ENCODE measurements at places on chromosomes 7 and 10.

- no peak for DNase-seq
Observed at GRCh38 chr7:133650069-133650468, 397.2 kb downstream of the EXOC4 start.

DNA sequence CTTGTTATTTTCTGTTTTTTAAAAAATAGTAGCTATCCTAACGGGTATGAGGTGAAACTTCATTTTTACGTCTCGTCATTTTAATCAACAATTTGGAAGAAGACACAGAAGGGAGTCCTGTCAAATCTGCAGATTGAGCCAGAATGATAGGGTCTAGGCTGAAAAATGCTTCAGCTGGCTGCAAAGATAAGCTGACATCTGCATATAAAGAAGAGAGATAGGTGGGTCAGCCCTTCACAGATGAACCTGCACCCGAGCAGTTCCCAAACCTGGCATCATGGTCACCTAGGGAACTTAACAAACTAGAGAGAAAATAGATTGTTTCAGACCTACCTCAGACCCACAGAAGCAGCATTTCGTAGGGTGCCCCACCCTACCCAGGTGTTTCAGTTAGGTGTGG lies 35.2 kb upstream of the BMPR1A start:
- DNase-seq, result no peak

DNA sequence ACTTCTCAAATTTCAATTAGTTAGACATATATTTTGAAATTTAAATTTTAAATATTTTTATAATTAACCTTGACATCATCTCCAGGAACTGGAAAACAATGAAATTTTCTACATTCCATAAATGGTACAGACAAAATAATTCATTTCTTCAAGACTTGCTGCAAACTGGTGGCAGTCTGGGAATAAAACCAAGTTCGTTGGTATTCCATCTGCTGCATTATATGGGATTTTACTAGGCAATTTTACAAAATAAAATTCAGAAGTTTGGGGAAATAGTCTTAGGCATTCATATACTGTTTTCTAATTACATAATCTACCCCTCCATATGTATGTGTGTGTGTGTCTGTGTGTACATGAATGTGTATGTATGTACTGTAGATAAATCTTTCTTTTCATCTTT lies 984.6 kb upstream of the KCND2 start:
- DNase-seq, result no peak

DNA sequence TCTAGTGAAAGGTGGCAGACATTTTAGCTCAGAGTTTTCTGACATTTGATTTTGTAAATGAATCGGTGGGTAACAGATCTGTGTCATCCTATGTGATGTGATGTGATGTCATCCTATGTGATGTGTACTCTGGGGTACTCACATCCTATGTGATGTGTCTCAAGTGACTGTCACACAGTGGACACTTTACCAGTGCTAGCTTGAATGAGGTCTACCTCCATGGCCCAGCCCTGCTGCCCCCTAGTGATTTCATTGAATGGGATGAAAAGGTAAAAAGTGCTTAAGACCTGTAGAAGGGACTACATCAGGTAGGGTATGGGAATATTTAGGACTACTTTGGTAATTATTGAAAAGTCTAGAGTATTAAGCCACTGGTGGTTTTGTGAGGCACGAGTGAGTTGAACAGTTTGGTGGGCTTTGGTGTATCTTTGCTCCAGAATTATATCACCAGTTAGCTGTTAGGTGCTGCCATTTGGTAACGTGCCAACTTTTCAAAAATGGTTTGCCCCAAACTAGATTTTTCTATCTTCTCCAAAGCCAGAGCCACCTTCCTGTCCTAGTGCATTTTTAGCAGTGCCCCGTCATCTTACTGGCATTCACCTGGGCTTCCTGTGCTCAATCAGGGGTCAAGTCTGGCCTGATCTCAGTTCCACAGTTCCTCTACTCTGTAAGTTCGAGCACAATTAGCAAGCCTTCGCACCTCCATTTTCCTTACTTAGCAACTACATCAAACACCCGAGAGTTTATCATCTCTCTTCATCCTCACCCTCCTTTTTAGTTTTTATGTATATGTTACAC lies 9.7 kb downstream of the EIF4H start:
- no peak for DNase-seq

- no peak for DNase-seq
Observed at GRCh38 chr10:12470719-12471118, 121.4 kb downstream of the CAMK1D start.

GRCh38 chr10:36597756-36598320 lies 527.6 kb upstream of the ANKRD30A start:
- no peak for DNase-seq

GRCh38 chr7:154672659-154673415 lies 330.1 kb downstream of the PAXIP1 start:
- DNase-seq, result no peak

- no peak for DNase-seq
Observed at GRCh38 chr10:4692206-4692605, 133.8 kb upstream of the AKR1E2 start.

DNA sequence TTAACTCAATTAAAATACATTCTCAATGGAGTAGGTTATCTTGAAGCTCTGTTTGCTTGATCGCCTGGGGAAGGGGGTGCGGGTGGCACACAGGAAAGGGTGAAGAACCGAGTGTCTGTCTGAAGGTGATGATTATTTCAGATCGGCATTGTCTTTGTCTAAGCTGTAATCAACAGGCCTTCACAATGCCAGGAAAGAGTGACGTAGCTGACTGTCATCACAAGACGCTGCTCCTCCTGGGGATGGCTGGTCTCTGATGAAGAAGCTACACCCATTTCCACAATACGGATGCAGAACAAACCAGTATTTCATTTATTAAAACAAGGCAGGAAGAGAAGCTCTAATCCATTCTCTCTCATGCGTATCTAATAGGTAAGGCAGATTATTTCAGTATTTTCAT lies 19.4 kb downstream of the JCAD start:
- no peak for DNase-seq

- DNase-seq, result no peak
Observed at GRCh38 chr10:93468461-93469213, 13.5 kb downstream of the MYOF start.

DNA sequence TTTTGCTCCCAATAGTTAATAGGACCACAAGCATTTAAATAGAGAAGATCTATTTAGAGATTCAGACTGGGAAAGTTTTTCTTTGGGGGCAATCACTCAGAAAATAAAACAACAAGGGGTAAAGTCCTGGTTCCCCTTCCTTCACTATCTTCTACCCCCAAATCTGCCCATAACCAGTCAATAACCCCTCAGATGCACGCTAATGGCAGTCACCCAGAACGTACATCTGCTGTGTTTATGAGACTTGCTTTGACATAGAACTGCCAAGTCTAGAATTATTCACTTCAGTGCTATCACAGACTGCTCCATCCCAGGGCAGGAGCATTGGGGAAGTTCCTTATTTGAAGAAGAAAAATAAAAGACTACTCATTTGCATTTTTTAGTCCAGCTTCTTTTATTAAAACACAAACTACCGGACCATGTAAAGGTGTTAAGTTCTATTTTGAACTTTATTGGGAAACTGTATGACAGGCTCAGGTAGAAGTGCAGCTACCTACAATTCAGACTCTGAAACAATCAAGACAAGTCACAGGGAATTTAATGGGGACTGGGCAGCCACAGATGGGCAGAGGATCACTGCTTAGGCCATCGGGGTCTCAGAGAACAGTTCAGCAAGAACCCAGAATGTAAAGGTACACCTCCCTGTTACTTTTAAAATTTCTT lies 38.4 kb downstream of the ANK3 start:
- peak; percentile 74 for DNase-seq

GRCh38 chr7:41917-42565 lies 150.3 kb upstream of the FAM20C start:
- DNase-seq, result no peak

- no peak for DNase-seq
Observed at GRCh38 chr7:29140873-29141468, 5.4 kb downstream of the CPVL start.

GRCh38 chr10:12334186-12334530 lies 15.2 kb upstream of the CAMK1D start:
- DNase-seq, result no peak
